Right lobe of liver (tissue), 6 donors: ENCODE measurements at places on chromosomes 11 and 22. TPM values are rescaled to one million over a fixed set of nuclear protein-coding genes. Genes with fewer than 3 reads are reported as not detected.

Gene HBG1
- total RNA-seq = not detected

Gene SMIM35
- total RNA-seq = not detected

Gene SYCE3
- total RNA-seq = not detected

Gene C1QTNF4
- not detected for total RNA-seq

Gene PRR14L
- 14.3 TPM for total RNA-seq

Gene E2F8
- not detected for total RNA-seq

Gene USH1C
- total RNA-seq = 0.67 TPM

Gene LRRC75B
- 28.0 TPM for total RNA-seq

Gene UPK3A
- not detected for total RNA-seq

Gene DENND6B
- 2.2 TPM for total RNA-seq

Gene LYVE1
- 9.3 TPM for total RNA-seq

Gene OVCH2
- total RNA-seq = not detected

Gene GLYAT
- total RNA-seq = 300 TPM

Gene ZBTB16
- 39.0 TPM for total RNA-seq

Gene OR10A2
- total RNA-seq = not detected

Gene MYOD1
- not detected for total RNA-seq

Gene OR52N1
- total RNA-seq = not detected

Gene ZNF280B
- total RNA-seq = 0.10 TPM

Gene MEI1
- 0.55 TPM for total RNA-seq

Gene TRIM22
- 15.2 TPM for total RNA-seq

Gene OR51B5
- not detected for total RNA-seq

Gene CYB5R3
- total RNA-seq = 146 TPM

Gene PGA5
- not detected for total RNA-seq

Gene SLC7A4
- 0.15 TPM for total RNA-seq

Gene SYT7
- total RNA-seq = 70.8 TPM

Gene SCGB1A1
- not detected for total RNA-seq

Gene PCNX3
- total RNA-seq = 32.9 TPM

Gene OVOL1
- total RNA-seq = not detected

Gene SPI1
- 10.3 TPM for total RNA-seq

Gene OR6T1
- total RNA-seq = not detected

Gene CTSW
- total RNA-seq = 1.3 TPM

Gene DUSP8
- total RNA-seq = 0.51 TPM

Gene LRRC4C
- 0.25 TPM for total RNA-seq

Gene MMP12
- not detected for total RNA-seq

Gene RASL10A
- total RNA-seq = 1.1 TPM

Gene OR8G1
- total RNA-seq = not detected

Gene GLYATL2
- total RNA-seq = not detected

Gene RBMXL2
- total RNA-seq = not detected

Gene WT1
- not detected for total RNA-seq

Gene TMEM179B
- total RNA-seq = 29.2 TPM

Gene CDC42BPG
- total RNA-seq = 0.98 TPM

Gene TMEM138
- total RNA-seq = 23.0 TPM

Gene F2
- total RNA-seq = 1,270 TPM
